ENCODE measurements at places on chromosomes 5 and 9. TPM values are rescaled to one million over a fixed set of nuclear protein-coding genes. Genes with fewer than 3 reads are reported as not detected.

MRPS2 gene
- total RNA-seq, result 36.0 TPM

GRCh38 chr5:76273206-76273885 is 129.7 kb upstream of the IQGAP2 start:
- DNase-seq, result peak; percentile 62

TRIM32 gene
- total RNA-seq, result 21.5 TPM

- DNase-seq, result no peak
These were observed 266.2 kb downstream of the SPATA31D1 start for GRCh38 chr9:82254646-82255367.

URM1 gene
- total RNA-seq, result 57.9 TPM

DNA sequence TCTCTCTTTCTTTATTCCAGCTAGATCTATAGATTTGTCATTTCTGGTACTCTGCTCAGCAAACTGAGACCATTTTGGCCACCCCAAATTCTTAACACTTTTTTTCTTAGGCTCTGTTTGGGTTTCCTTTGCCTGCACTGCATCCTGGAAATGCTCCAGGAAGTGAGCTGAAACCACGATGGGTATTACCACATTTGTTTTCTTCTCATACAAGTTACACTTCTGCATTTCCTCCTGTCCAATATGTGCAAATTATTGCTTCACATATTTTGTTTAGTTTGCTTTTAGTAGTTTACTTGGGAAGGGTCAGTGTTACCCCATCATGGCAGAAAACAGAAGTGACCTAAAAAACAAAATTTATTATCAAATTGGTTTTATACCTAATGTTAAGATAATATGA is 498.6 kb upstream of the GRIN3A start:
- no peak for DNase-seq

- DNase-seq, result no peak
These were observed 57.5 kb upstream of the STK32A start for GRCh38 chr5:147177125-147177840.
